Skin of body (tissue), 3 donors: ENCODE measurements at places on chromosomes 16 and 17. TPM values are rescaled to one million over a fixed set of nuclear protein-coding genes. Genes with fewer than 3 reads are reported as not detected.

Gene ARHGDIA
- 51.6 TPM for total RNA-seq

Gene SLC13A2
- total RNA-seq = 0.20 TPM

Gene CCDC182
- not detected for total RNA-seq

Gene ALOXE3
- total RNA-seq = 3.2 TPM

Gene CCL1
- total RNA-seq = not detected

Gene CCT6B
- total RNA-seq = 3.2 TPM

Gene CBLN1
- 0.30 TPM for total RNA-seq

Gene SALL1
- total RNA-seq = not detected

Gene TSEN54
- total RNA-seq = 13.6 TPM

Gene ADAMTS18
- total RNA-seq = 25.0 TPM

Gene SEPTIN12
- not detected for total RNA-seq

Gene EMP2
- total RNA-seq = 63.1 TPM

Gene CCDC144A
- total RNA-seq = 1.7 TPM

Gene CSH2
- not detected for total RNA-seq

Gene AATK
- 2.8 TPM for total RNA-seq

Gene RNF112
- total RNA-seq = 3.7 TPM

Gene SLC6A2
- total RNA-seq = 4.1 TPM

Gene CHRNE
- 0.69 TPM for total RNA-seq

Gene HAP1
- total RNA-seq = 0.49 TPM

Gene NACA2
- total RNA-seq = not detected

Gene CCR7
- 0.30 TPM for total RNA-seq

Gene CDYL2
- total RNA-seq = 2.8 TPM

Gene PRSS53
- 1.5 TPM for total RNA-seq

Gene PRRT2
- 3.6 TPM for total RNA-seq

Gene TBC1D3E
- not detected for total RNA-seq

Gene CMTM3
- 20.5 TPM for total RNA-seq

Gene TP53TG3F
- total RNA-seq = not detected
